ENCODE measurements at places on chromosomes 2 and 18.

DNA sequence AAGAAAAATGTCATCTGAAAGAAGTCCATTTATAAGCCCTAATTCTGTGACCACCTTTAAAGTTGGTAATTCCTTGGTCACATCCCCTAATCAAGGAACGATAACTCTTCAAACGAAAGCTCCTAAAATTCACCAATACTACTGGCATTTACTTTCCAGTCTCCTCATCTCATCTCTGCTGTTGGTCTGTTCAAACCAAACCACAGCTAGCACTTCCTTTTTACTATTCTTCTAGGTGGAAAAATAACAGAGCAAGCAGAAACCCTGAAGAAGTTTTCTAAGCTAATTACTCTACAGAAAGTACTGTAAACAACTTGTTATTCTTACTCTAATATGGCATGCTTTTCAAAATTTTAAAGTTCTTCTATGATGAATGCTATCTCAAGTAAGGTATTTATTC lies 21.6 kb downstream of the TIA1 start:
- no peak for DNase-seq

DNA sequence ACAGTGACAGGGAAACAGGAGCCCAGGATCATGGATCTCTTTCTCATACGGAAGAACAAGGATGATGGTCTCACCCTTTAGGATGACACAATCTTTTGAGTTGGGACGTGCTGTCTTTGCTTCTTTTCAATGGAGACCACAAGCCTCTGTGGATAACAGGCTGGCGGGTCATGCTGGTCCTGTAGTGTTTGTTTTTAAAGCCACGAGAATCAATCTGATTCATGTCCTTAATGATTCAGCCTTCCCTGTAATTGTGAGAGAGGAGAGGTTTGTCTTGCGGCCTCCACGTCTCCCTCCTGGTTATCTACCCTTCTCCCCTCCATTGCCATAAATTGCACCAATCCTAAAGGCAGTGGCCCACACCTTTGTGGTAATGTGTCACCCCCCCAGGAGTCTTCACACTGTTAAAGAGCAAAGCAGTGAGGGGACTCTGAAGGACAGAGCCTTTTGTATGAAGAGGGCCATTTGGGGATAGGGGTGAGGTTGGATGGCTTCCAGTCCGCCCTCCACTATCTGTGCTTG lies 87.7 kb upstream of the TGFA start:
- DNase-seq: no peak

- DNase-seq: peak; percentile 44
Observed at GRCh38 chr2:218290316-218291261, 1.7 kb downstream of the TMBIM1 start.

DNA sequence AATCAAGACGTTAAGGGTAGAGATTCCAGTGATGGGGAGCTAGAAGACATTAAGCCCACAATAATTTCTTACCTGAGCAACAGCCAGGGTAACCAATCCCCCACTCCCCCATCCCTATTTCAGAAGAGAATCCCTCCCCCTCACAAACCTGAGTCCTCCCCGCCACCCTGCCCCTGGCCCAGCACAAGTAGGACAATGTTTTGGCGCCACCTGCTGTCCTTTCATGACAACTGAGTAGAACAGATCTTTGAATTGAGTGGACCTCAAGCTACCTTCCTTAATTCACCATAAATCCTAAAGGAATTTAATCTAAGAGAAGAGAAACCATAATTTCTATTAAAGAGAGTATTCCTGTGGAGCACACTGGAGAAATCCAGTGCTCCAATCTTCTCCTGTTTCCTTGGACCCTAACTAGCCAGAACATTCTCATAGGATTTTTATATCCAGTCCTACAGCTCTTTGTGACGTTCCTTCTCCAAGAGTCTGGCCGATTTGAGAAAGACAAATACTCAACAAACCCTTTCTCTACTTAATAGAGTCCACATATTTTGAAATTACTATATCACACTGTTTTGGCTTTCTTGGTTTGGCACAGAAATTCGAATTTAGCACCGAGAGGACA lies 41.1 kb downstream of the NHEJ1 start:
- peak; percentile 54 for DNase-seq

DNA sequence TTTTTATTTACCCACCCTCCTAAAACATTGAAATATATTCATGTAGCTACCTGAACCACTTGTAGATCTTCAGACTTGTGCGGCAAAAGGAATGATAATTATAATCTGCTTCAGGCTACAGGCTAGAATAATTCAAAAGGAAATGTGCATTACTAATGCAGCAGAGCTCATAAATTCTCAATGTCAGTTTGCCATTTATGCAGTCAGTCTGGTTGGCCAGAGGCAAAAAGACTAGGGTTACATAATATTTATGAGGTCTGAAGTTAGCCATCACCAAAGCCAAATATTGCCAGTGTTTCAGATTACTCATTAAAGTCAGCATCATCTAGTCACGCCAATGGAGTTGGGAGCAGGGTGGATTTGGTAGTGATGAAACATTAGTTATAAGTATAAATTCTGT lies 38.9 kb downstream of the METAP1D start:
- DNase-seq: no peak

DNA sequence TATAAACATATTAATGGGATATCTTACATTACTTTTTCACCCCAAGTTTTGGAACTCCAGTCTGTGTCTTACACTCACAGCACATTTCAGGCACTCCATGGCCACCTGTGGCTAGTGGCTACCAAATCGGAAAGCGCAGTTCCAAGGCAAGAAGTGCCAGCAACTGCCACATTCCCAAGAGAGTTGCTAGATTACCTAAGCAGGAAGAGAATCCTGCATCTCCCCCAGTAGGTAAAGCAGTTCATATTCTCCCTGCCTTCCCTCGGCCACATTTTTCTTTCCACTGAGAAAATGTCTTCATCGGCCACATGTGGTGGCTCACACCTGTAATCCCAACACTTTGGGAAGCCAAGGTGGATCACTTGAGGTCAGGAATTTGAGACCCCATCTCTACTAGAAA lies 62.8 kb downstream of the MEX3C start:
- no peak for DNase-seq

- DNase-seq: no peak
Observed at GRCh38 chr2:181051861-181052522, 71.6 kb downstream of the UBE2E3 start.

DNA sequence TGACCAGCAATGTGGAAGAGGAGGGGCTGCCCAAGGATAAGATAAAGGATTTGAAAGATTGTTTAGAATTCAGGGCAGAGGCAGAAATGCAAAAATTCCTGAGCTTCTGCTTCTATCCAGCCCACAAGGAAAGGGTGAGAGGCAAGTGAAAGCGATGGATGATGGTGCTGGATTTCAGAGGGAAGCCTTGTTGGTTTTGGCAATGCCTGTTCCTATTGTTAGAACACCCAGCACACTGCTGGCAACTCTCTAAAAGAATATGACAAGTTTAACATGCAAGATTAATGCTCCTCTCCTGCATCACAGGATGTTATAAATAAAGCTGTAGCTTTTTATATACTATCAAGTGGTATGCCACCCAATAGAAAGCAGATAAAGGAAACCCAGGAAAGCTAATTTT lies 92.6 kb downstream of the ZNF385B start:
- no peak for DNase-seq

- DNase-seq: no peak
Observed at GRCh38 chr2:241608881-241609280, 28.1 kb downstream of the THAP4 start.

DNA sequence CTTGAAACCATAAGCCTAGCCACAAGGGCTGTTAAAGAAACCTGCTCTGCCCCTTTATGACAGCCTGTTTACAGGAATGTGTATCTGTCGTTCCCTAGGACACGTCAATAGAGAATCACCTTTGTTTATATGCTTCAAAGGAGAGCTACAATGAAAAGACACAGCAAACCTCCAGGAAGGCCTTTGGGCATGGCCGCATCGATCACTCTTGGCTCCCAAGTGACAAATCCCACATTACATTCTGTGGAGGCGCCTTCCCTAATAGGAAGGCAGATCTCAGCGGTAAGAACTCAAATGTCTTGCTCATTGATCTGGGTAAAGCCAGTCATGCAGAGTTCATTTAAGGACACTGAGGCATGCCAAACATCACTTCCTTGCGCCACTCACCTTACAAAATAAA lies 26.5 kb downstream of the KIAA2012 start:
- DNase-seq: no peak

GRCh38 chr18:22524783-22525182 lies 107.1 kb upstream of the CTAGE1 start:
- no peak for DNase-seq

GRCh38 chr2:102111823-102112222 lies 30.7 kb upstream of the IL1R1 start:
- no peak for DNase-seq

DNA sequence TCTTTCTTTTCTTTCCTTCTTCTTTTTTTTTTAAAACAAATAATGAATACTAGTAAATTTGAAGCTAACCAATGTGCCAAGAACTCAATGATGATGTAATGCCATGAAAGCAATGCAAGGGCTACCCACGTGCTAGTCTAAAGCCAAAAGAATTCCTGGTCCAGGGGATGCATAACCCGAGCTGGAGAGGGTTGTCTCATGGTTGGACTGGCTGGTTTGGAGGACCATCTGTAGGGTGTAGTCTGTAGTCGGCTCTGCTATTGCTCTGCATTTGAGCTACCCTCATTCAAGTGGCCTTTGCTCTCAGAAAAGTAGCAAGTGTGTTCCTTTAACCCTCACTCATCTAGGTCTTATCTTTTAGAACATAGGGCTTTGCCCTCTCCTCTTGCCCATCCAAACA lies 469.6 kb upstream of the CELF4 start:
- no peak for DNase-seq

- peak; percentile 39 for DNase-seq
Observed at GRCh38 chr2:99489063-99489760, 605 bp downstream of the REV1 start.

- DNase-seq: peak; percentile 91
Observed at GRCh38 chr2:203802342-203803052, 65.1 kb upstream of the CTLA4 start.

- DNase-seq: no peak
Observed at GRCh38 chr18:56286775-56287325, 351.5 kb downstream of the TXNL1 start.
